ENCODE measurements at places on chromosomes 4 and X. TPM values are rescaled to one million over a fixed set of nuclear protein-coding genes. Genes with fewer than 3 reads are reported as not detected.

DNA sequence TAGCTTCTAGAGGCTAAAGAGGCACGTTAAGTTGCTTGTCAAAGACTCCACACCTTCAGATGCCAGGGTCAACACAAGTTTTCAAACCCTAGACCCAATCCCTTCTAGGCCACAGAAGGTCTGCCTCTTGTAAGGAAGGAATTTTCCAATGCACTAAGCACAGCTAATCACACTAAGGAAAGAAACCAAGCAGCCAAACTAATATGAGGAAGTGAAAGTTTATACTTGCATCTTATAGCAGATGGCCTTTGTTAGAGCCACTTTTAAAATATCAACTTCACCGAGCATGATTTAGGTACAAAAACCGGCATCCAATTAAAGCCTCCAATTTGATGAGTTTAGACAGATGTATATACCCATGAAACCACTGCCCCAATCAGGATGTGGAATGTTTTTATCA lies 9.9 kb downstream of the FHL1 start:
- DNase-seq: no peak

DNA sequence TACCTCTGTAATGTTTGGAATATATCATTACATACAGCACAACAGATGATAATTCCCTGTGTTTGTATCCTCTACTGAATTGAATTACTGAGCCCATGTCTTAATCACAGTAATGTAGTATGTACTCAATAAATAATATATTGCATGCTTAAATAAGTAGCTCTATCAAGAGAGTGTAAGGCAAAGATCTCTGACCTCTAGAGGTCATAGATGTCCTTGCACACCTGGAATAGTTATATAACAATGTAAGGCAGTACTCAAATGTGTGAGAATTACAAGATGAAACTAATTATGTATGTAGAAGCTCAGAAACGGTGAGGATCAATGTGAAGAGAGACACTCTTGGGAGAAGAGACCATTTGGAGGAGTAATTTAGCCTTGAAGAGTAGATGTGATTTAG lies 14.3 kb upstream of the GCNA start:
- DNase-seq: no peak

Gene SLC34A2
- total RNA-seq: not detected

DNA sequence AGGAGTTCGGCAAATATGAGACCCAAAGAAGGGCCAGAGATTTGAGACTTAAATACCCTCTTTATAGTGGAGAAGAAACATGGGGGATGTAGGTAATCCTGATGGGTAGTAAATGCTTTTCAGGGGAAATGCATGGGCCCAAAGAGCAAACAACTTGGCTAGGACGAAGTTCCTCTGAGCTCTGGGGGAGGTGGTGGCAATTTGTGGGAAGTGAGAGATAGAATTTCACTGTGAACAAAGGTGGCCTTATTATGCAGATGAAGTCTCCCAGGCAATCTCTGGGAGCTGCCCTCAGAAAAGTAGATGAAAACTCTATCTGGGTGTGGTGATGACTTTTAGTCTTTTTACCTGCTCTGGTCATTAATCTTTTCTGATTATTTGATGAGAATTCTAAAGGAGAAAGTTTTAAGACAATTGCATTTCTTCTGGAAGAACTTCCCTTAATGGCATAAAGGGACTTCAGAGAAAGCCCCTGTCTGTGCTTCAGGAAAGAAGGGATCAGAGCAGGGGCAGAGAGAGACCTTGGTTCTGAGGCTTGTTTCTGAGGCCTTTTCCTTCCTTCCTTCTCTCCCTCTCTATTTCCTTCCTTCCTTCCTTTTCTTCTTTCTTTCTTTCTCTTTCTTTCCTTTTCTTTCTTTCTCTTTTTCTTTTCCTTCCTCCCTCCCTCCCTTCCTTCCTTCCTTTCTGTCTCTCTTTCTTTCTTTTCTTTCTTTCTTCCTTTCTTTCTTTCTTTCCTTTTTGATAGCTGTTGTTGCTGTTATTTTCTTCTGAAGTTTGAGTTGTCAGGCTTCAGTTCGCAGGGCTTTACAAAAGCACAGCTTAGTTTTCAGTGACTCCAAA lies 37.5 kb upstream of the MAOA start:
- DNase-seq: no peak

Gene MTMR8
- total RNA-seq: 6.2 TPM

DNA sequence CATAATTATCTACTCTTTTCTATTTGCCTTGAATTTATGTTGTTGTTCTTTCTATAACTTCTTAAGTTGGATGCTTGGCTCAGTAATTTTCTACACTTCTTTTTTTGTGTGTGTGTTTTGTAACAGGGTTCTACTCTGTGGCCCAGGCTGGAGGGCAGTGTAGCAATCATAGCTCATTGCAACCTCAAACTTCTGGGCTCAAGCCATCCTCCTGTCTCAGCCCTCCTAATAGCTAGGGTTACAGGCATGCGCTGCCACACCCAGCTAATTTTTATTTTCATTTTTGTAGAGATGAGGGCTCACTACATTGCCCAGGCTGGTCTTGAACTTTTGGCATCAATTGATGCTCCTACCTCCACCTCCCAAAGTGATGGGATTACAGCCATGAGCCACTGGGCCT lies 20.7 kb upstream of the UCHL1 start:
- no peak for DNase-seq

GRCh38 chr4:166277853-166278252 lies 404.8 kb downstream of the TLL1 start:
- DNase-seq: no peak

Gene LAP3
- total RNA-seq: 30.3 TPM

- DNase-seq: peak; percentile 5
These were observed 52.1 kb upstream of the LHFPL1 start for GRCh38 chrX:112731793-112732192.

Gene IBSP
- total RNA-seq: not detected

Gene GYPA
- total RNA-seq: not detected

- DNase-seq: no peak
These were observed 36.0 kb downstream of the DLG3 start for GRCh38 chrX:70480660-70481018.

GRCh38 chrX:17552044-17552650 lies 177.1 kb downstream of the NHS start:
- no peak for DNase-seq

Gene CT45A3
- not detected for total RNA-seq

GRCh38 chrX:148536961-148537360 lies 36.5 kb downstream of the AFF2 start:
- no peak for DNase-seq

- no peak for DNase-seq
These were observed 9.8 kb upstream of the TNIP2 start for GRCh38 chr4:2765832-2766526.

GRCh38 chr4:7703688-7704087 lies 236.0 kb downstream of the AFAP1 start:
- DNase-seq: no peak

- no peak for DNase-seq
These were observed 14.3 kb downstream of the JCHAIN start for GRCh38 chr4:70651864-70652506.

DNA sequence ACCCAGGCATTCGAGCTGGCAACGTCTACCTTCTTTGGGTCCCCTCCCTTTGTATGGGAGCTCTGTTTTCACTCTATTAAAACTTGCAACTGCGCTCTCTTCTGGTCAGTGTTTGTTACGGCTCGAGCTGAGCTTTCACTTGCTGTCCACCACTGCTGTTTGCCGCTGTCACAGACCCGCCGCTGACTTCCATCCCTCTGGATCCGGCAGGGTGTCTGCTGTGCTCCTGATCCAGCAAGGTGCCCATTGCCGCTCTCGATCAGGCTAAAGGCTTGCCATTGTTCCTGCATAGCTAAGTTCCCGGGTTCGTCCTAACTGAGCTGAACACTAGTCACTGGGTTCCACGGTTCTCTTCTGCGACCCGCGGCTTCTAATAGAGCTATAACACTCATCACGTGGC lies 183.5 kb upstream of the GALNTL6 start:
- no peak for DNase-seq

GRCh38 chr4:24921491-24921890 lies 8.6 kb upstream of the CCDC149 start:
- no peak for DNase-seq

GRCh38 chrX:131752493-131753198 lies 208.8 kb downstream of the OR13H1 start:
- DNase-seq: no peak

Gene PNCK
- total RNA-seq: not detected

- DNase-seq: no peak
These were observed 460.1 kb upstream of the SLIT2 start for GRCh38 chr4:19791422-19792123.

DNA sequence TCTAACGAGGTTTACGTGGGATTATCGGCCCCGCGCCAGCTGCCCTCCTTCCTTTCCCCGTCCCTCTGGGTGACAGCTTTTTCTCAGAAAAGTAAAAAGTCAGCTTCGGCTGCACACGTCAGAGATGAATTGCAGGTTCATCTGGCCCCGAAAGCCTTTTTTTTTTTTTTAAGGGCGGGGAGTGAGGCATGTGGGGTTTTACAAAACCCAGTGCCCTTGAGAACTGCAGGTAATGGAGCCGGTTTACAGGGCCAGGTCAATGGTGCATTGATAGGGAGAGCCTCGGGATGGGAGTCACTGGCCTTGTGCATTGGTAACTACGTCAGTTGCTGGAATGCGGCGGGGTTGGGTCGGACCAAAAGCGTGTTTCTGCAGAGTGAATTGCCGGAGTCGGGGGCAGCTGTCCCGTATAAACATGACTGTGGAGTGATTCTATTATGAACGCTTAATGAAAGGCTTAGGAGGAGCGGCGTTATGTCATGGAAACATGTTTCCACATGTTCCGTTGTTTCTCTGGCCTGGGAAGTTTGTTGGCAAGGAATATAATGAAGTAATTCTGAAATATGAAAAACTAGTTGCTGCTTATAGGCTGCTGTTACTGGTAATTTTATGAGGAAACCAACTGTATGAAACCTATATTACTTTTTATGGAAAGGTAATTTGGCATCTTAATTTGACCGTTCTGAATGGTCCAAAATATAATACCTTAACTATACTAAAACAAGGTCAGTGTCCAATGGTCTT lies 1.1 kb downstream of the HSPA4L start:
- peak; percentile 8 for DNase-seq

Gene TEX13D
- total RNA-seq: not detected

DNA sequence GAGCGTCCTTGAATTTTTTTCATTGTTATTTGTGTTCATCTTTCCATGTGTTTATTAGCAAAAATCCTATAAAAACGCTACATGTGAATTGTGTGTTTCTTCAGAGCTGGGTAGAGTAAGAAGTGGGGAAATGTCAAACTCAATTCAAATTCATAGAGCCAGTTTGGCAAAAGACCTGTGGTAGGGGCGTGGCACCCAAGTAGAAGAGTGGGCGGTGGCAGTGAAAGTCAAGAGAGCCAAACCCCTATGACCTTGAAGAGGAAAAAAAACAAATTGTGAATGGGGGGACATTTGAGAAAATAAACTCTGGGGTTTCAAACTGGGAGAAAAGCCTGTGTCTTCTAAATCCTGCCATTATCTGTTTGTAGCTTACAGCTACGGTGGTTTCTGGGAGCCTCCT lies 4.4 kb upstream of the FOXO4 start:
- no peak for DNase-seq

GRCh38 chrX:38110231-38110630 lies 103.9 kb downstream of the SYTL5 start:
- DNase-seq: no peak

- DNase-seq: no peak
These were observed 12.8 kb upstream of the SLITRK4 start for GRCh38 chrX:143648705-143649104.

All from naive thymus-derived CD8-positive, alpha-beta T cell (primary cell).